ENCODE measurements at places on chromosomes 5 and 9.

- no peaks in the 10 kb centered on the region for H3K27me3 ChIP-seq
- H3K36me3 ChIP-seq: no peaks in the 10 kb centered on the region
- peak overlapping the region; percentile 26 for H3K27ac ChIP-seq
- peaks cover 15% of the 10 kb centered on the region for H3K4me1 ChIP-seq
Observed at GRCh38 chr9:83154821-83155220, 91.9 kb upstream of the RASEF start.

DNA sequence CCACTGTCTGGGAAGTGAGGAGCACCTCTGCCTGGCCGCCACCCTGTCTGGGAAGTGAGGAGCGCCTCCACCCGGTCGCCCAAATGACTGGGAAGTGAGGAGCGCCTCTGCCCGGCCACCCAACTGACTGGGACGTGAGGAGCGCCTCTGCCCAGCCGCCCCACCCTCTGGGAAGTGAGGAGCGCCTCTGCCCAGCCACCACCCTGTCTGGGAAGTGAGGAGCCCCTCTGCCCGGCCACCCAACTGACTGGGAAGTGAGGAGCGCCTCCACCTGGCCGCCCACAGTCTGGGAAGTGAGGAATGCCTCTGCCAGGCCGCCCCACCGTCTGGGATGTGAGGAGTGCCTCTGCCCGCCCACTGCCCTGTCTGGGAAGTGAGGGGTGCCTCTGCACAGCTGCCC, 32.9 kb downstream of the SAXO1 start:
- no peaks in the 10 kb centered on the region for H3K36me3 ChIP-seq
- H3K4me1 ChIP-seq: no peaks in the 10 kb centered on the region
- H3K4me3 ChIP-seq: no peak overlapping the region
- H3K27ac ChIP-seq: no peak overlapping the region
- DNase-seq: no peak

DNA sequence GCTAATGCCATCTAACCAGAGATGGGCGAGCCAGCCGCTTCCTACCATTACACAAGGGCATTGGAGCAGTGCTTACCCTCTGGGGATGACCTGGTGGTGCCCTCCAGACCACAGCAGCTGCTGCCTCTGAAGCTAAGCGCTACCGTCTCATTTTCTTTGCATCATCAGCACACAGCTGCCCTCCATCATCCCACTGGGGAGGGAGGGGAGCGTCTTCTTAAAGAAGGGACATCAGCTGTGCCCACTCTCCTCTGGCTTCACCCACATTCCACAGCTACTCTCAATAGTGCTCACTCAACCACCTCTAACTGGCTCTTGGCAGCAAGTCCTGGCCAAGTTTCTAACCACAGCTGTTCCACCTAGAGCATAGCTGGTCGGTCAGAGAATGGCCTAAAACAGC, 503.4 kb downstream of the NFIB start:
- no peak overlapping the region for H3K27ac ChIP-seq
- no peak for DNase-seq
- H3K4me3 ChIP-seq: no peak overlapping the region
- no peaks in the 10 kb centered on the region for H3K36me3 ChIP-seq

DNA sequence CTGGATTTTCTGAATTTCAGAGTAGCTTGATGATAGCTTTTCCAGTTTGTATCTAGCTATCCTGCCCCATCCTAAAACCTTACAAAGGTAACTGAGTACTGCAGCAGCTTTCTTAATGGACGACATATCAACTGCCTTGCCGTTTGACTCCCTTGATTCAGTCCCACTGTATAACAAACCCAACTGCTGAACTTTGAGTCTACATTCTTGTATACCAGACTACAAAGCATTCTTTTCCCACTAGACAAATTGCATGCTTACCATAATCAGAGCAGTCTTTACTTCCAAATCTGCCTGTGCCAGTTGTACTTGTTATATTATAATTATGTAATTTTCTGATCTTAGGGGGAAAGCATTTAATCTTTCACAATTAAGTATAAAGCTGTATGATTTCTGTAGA, 47.3 kb downstream of the ANKRD31 start:
- H3K4me3 ChIP-seq: no peak overlapping the region
- no peak overlapping the region for H3K27ac ChIP-seq
- no peak for DNase-seq
- H3K4me1 ChIP-seq: peaks cover 7% of the 10 kb centered on the region
- H3K36me3 ChIP-seq: no peaks in the 10 kb centered on the region

DNA sequence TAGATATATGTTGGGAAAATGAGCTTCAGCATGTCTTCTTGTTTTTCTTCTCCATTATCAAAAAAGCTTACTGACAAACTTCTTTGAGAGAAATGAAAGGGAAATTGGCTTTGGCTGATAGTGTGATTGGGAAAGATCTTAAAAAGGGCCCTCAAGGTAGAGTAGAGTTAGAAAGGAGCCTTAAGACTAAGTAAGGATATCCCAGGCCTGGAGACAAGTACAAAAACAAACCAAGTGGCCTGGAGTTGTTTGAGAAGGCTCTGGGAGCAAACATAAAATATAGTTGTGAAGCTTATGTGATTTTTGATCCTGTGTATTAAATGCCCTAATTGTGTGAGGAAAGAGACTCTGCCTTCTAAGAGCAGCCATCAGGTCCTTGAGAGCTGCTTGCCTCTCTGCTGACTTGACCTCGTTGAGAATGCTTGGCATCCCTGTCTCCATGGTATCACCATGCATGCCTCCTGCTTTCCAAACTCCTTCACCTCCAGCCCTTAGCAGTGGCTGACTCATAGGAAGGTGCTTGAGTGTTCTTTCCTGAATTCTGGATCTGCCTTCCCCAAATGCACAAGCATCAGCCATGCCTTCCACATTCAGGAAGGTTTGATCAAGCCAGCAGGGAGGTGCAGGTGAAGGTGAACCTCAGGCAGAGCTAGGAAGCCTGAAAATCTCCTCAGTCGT, 78.9 kb downstream of the SMARCA2 start:
- no peak overlapping the region for H3K4me3 ChIP-seq
- H3K27ac ChIP-seq: no peak overlapping the region
- peaks cover 41% of the 10 kb centered on the region for H3K36me3 ChIP-seq
- no peaks in the 10 kb centered on the region for H3K27me3 ChIP-seq
- no peaks in the 10 kb centered on the region for H3K4me1 ChIP-seq

DNA sequence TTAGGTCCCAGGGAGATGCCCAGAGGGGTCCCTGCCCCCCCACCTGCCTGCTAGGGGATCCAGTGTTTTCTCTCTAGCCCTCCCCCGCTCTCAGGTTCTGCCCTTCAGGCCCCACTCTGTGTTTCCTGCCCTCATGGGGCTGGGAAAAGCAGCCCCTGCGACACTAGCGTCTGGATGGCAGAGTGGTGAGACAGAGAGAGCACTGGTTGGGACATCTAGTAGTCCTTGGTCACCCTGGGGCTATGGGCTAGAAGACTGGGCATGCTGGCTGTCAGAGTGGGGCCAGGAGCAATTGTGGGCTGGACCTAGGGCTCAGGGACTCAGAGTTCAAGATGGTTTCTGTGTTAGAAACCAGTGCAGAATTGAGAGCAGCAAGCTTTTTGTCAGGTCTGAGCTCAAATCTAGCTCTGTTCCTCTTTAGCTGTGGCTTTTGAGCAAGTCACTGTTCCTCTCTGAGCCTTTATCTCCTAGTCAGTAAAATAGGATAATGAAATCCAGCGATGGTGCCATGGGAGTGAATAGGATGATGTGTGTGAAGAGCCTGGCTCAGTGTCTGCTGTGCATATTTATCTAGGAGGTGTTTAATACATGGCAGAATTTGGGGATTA, 39.0 kb downstream of the RGS3 start:
- H3K4me1 ChIP-seq: no peaks in the 10 kb centered on the region
- no peaks in the 10 kb centered on the region for H3K36me3 ChIP-seq
- no peaks in the 10 kb centered on the region for H3K27me3 ChIP-seq
- DNase-seq: no peak
- no peak overlapping the region for H3K27ac ChIP-seq

DNA sequence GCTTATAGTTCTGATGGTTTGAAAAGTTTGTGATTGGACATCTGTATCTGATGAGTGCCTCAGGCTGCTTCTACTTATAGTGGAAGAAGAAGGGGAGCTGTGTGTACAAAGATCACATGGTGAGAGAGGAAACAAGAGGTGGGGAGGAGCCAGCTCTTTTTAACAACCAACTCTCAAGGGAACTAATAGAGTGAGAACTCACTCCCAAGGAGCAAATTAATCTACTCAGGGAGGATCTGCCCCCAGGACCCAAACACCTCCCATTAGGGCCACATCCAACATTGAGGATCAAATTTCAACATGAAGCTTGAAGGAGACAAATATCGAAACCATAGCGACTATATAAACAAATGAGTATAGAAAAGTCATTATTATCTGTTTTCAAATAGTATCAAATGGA, 64.7 kb upstream of the PRLR start:
- DNase-seq: no peak
- H3K27me3 ChIP-seq: peaks cover 6% of the 10 kb centered on the region
- H3K36me3 ChIP-seq: no peaks in the 10 kb centered on the region
- H3K4me3 ChIP-seq: no peak overlapping the region
- H3K27ac ChIP-seq: no peak overlapping the region

DNA sequence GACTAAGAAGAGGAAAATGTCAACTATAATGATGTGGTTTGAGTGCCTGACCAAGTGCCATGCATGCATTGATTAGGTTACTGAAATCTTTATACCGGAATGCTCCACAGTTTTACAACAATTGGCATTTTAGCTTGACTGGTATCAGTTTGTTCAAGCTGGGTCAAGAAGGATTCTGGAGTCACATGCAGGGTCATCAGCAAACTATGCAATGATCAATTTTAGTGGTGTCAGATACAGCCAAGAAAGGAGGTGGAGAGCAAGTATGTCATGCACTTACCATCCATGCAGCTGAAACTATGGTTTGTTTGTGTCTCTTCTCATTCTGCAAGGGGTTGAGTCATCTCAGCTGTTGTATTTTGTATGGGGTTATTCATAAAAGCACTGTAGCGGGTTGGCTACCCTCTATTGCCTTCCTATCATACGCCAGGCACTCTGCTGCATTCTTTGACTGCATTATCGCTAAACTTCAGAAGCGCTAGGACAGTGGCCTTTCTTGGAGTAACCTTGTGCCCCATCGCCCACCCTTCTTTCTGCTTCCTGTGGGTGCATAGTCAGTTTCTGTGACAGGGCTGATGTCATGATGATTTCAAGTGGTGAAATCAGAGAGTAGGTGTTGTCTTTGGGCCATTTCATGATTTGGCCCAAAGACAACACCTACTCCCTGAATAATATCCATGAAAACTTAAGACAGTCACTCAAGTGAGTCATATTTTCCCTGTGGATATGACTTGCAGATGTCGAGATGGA, 145.4 kb downstream of the MTX3 start:
- no peak overlapping the region for H3K4me3 ChIP-seq
- peaks cover 9% of the 10 kb centered on the region for H3K4me1 ChIP-seq
- H3K36me3 ChIP-seq: no peaks in the 10 kb centered on the region
- no peak for DNase-seq

GRCh38 chr5:164059471-164059870, 554.1 kb downstream of the MAT2B start:
- no peak for DNase-seq
- no peak overlapping the region for H3K4me3 ChIP-seq
- H3K36me3 ChIP-seq: no peaks in the 10 kb centered on the region
- no peaks in the 10 kb centered on the region for H3K4me1 ChIP-seq

GRCh38 chr5:82329393-82329792, 51.2 kb upstream of the RPS23 start:
- no peak overlapping the region for H3K4me3 ChIP-seq
- H3K4me1 ChIP-seq: no peaks in the 10 kb centered on the region
- H3K27me3 ChIP-seq: no peaks in the 10 kb centered on the region

DNA sequence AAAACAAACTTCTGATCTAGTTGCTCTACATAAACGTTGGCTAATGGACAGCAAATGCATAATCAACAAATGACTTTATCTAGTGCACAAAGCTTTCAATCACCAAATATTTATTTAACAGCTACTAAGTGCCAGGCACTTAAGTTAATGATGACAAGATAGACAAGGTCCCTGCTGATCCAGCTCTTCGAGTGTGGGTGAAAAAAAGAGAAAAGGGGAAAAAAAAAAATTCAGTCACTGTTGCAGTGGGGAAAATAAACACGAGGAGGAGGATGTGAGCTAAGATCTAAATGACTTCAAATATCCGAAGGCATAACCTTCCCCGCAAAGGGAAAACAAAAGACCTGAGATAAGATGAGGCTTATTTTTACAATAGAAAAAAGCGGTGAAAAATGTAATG, 9.6 kb downstream of the PSIP1 start:
- H3K4me3 ChIP-seq: no peak overlapping the region
- no peaks in the 10 kb centered on the region for H3K27me3 ChIP-seq
- H3K36me3 ChIP-seq: peaks cover 61% of the 10 kb centered on the region
- DNase-seq: no peak
- no peak overlapping the region for H3K27ac ChIP-seq

- DNase-seq: peak; percentile 56
- H3K4me1 ChIP-seq: peaks cover 17% of the 10 kb centered on the region
- no peaks in the 10 kb centered on the region for H3K36me3 ChIP-seq
Observed at GRCh38 chr5:1961304-1961946, 78.7 kb upstream of the IRX4 start.

DNA sequence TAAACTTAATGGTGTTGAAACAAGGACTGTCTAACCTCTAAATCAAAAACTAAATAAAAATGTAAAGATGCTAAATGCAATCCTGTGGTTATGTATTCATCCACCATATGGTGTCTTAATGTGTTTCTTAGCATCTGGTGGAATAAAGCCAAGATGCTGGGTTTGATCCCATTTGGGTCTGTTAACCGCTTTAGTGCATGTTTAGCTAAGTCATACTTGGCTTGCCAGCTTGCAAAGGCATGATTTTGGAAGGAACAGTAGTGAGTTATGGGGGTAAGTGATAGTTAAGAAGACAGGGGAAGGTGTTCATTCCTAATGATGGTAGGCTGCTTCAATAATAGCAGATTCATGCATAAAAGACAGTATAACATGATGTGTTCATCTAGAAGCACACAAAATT, 139.0 kb upstream of the SLC27A6 start:
- H3K36me3 ChIP-seq: no peaks in the 10 kb centered on the region
- no peaks in the 10 kb centered on the region for H3K27me3 ChIP-seq
- H3K4me3 ChIP-seq: no peak overlapping the region
- no peak for DNase-seq

DNA sequence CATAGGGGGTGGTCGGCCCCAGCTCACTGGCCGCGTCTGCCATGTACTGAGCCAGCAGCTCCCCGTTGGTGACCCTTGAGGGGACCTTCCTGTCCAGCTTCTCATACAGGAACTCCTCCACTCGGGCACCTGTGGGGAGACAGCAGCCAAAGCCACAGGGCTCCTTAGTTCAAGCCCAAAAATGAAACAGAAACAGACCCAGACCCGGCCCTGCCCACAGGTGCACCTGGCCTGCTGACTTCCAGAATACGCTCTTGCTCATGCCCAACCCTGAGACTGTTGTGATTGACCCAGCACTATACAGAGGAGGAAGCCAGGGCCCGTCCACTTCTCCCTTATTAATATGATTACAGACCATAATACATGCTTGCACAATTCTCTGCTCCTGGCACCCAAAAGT, 7.0 kb downstream of the SH3GLB2 start:
- no peaks in the 10 kb centered on the region for H3K27me3 ChIP-seq
- peaks cover 9% of the 10 kb centered on the region for H3K36me3 ChIP-seq
- no peak overlapping the region for H3K4me3 ChIP-seq
- no peak for DNase-seq
- H3K27ac ChIP-seq: no peak overlapping the region
- peaks cover 5% of the 10 kb centered on the region for H3K4me1 ChIP-seq

- no peaks in the 10 kb centered on the region for H3K36me3 ChIP-seq
- no peak overlapping the region for H3K4me3 ChIP-seq
- H3K27me3 ChIP-seq: peaks cover 5% of the 10 kb centered on the region
- peak; percentile 56 for DNase-seq
Observed at GRCh38 chr5:167982-168660, 23.2 kb upstream of the LRRC14B start.

GRCh38 chr5:143222287-143223231, 180.9 kb downstream of the NR3C1 start:
- H3K36me3 ChIP-seq: no peaks in the 10 kb centered on the region
- H3K4me1 ChIP-seq: no peaks in the 10 kb centered on the region
- no peak overlapping the region for H3K27ac ChIP-seq
- no peak for DNase-seq
- H3K4me3 ChIP-seq: no peak overlapping the region
- H3K27me3 ChIP-seq: no peaks in the 10 kb centered on the region
